ENCODE measurements at places on chromosomes 1 and 21.

GRCh38 chr1:23916209-23917131 is 3.3 kb upstream of the CNR2 start:
- peak; percentile 41 for DNase-seq

- no peak for DNase-seq
Measured at GRCh38 chr1:150808846-150809245, 786 bp upstream of the CTSK start.

DNA sequence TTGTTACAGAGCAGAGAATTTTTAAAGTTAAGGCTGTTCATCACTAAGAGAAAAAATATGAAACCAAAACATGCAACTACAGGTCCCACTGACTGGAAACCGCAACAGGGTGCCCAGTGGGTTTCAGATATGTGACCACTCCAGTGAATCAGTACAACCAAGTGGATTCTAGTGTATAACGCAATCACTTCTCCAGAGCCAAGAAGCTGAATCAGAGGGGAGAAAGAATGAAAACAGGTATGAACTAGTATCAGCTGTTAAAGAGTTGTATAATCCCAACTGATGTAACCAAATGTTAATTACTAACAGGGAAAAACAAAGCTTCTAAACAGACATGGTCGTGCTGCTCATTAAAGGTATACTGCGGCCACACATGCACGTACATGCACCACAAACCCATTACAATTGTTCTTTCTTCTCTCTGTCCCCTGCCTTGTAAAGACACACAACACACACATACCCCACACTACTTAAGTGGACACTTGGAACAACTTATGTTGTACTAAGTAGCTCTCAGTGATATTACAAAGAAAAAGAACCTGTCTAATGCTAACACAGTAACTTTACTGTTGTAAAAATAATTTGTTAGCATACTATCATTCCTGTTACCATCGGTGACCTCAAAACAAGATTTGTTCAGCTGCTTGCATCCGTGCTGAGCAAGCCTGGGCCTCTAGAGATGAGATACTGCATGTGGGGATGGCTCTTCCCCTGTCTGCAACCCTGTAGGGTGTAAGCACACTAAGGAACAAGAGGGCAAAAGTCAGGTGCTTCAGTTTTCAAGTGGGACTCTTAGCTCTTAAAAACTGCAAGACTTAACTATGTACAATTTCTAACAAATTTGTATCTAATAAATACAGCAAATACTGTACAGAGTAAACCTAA is 74.2 kb downstream of the PTPN14 start:
- DNase-seq = no peak

DNA sequence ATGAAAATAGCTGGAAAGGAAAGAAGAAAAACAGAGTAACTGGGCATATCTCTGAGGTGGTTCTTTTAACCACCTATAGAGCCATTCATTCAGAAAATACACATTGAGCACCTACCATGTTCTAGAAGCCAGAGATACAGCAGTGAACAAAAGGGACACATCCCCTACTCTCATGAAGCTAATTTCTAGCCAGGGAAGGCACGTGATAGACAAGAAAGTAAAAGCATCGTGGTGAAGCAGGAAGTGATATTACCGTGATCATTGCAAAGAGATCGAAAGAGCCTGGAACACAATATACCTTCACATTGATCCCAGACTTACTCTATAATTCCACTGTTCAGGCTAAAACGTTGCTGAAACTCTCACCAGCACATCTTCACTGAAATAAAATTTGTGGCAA is 76.0 kb downstream of the TIAM1 start:
- DNase-seq = no peak

- DNase-seq = peak; percentile 74
Measured at GRCh38 chr1:204072931-204073836, at the start of gene SOX13. Gene SOX13, plus strand, starts transcription at chr1:204073115. Its CDS starts 39,801 bp downstream, at chr1:204112916.

GRCh38 chr1:226831953-226832352 is 38.5 kb upstream of the PSEN2 start:
- DNase-seq = no peak

DNA sequence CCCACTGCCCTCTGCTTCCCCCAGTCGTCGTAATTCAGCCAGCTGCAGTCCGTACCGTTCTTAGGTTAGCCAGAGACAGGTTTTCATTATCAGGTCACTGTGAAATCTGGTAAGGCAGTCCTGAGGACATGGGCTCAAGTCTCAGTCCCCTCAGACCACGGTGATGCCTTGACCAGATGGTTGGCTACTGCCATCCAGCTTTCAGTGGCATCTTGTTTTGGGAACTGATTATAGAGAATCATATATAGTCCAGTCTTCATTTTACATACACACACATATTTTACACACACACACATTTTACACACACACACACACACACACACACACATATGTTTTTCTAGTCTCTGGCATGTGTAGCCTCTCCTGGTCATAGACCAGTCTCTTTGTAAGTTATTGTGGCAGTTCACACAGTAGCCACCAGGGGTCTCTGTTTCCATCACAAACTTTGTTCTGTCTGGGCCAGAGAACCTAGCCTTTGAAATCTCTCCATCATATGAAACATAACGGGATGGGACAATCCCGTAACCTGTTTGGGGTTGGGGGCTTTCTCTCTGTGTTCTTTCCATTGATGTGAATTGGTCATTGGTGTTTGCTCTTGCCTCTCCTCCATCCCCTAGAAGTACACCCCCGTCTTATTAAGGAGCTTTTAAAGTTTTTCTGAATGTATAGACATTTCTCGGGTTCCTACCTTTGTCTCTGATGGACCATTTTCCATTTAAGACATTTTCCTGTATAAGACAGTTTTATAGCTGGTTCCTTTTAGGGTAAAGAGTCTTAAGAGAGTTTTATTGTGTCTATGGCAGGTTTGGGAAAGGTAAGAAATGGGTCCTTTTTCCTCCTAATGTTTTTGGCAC is 8.4 kb upstream of the IKBKE start:
- DNase-seq = peak; percentile 58

DNA sequence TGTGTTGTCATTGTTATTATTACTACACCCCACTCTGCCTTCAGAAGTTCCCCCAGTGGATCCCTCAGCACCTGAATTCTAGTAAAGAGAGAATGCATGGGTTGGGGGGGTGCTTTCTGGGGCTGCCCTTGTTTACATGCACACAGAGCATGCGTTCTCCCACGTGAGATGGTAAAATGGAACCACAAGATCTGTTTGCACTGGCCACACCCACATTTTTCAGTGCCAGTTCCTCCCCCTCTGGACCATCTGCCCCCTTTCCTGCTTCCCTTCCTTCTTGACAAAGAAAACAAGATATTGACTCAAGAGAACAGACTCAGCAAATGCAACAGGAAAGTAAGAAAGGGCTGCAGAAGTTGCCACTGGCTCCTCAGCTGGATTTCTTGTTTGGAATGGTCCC is 8.9 kb downstream of the SLC6A17 start:
- DNase-seq = no peak

GRCh38 chr1:21550866-21551475 is 41.7 kb downstream of the ALPL start:
- DNase-seq = no peak

Measured in NCI-H1105 treated with DMSO at 0.1 percent for 48 hours (cell line).